ENCODE measurements at places on chromosomes 1 and 21.
A peak's percentile ranks its signal among the peaks of the same experiment; 100 is the strongest.

DNA sequence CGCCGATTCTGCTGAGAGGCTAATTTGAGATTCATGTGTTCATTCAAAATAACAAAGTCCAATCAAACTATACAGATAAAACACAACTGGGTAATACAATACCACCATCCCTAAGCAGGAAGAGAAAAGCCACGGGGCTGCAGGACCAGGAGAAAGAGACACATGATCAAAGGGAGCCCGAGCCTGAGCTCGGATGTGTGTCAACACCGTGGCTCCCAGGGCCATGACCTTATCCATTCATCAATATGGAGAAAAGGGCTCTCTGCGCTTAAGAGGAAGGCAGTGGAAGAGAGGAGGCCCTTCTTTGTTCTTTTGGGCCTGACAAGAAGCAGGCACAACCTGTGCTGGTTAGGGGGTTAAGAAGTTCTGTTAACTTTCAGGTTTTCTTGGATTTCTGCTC, 56.7 kb downstream of the HUNK start:
- no peak for DNase-seq

GRCh38 chr1:113493533-113493932, 103.2 kb downstream of the MAGI3 start:
- DNase-seq: no peak

- no peak for DNase-seq
Measured at GRCh38 chr1:4002741-4003140, 102.7 kb upstream of the C1orf174 start.

DNA sequence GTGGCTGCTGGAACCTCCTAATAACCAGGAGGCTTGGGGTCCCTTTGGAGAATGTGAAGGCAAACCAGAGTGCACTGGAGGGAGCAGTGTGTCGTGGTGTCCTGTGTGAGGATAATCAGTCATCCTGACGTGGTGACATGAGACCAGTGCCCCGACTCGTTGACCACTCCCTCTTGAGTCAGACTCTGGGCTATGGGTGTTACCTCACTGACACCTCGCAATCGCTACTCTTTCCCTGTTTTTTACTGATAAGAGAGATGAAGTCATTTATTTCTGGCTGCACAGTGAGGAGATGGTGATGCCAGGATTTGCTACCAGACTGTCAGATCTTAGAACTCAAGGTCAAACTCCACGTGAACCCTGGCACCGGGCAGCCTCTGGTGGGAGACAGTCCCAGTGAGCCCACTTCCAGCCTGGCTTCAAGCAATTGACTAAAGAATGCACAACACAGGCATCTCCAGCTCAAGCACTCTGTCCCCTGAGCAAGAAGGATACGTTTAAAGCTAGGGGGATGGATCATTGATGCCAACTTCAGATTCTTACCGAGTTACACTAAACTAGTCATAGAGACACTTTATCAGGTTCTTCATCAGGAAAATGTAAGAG, 30.3 kb downstream of the UBASH3A start:
- peak; percentile 21 for DNase-seq

GRCh38 chr1:216757110-216757509, 33.9 kb upstream of the ESRRG start:
- no peak for DNase-seq

GRCh38 chr21:25254491-25255174, 352.6 kb downstream of the MRPL39 start:
- DNase-seq: no peak

DNA sequence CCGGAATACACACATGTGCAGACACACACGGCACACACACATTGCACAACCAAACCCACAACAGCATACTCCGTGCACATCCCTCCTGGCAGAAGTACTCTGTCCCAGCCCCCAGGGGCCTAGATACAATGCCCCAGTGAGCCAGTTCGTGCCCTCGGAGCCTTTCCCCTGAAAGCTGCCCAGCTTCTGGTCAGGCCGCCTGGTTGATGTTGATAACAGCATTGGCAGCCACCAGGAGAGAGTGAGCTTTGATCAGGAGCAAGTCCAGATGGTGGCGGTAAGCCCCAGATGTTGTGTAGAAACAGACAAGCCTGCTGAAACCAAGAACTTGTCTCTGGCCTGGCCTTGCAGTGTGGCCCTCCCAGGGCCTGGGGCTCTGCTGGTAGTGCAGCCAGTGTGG, 109.1 kb downstream of the GRIK3 start:
- DNase-seq: no peak

DNA sequence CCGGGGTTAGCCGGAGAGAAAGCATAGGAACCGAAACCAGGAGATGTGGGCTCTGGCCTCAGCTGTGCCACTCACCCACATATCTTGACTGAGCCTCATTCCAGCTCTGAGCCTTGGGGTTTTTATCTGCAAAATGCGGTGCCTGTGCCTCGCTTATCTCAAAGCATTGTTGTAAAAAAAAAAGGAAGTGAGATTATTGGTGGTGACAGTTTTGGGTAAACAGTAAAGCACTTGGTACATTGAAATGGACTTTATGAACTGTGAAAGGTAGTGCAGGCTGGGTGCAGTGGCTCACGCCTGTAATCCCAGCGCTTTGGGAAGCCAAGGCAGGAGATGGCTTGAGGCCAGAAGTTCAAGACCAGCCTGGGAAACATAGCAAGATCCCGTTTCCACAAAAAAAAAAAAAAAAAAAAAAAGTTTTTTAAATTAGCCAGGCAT, 3.8 kb downstream of the PTAFR start:
- no peak for DNase-seq

DNA sequence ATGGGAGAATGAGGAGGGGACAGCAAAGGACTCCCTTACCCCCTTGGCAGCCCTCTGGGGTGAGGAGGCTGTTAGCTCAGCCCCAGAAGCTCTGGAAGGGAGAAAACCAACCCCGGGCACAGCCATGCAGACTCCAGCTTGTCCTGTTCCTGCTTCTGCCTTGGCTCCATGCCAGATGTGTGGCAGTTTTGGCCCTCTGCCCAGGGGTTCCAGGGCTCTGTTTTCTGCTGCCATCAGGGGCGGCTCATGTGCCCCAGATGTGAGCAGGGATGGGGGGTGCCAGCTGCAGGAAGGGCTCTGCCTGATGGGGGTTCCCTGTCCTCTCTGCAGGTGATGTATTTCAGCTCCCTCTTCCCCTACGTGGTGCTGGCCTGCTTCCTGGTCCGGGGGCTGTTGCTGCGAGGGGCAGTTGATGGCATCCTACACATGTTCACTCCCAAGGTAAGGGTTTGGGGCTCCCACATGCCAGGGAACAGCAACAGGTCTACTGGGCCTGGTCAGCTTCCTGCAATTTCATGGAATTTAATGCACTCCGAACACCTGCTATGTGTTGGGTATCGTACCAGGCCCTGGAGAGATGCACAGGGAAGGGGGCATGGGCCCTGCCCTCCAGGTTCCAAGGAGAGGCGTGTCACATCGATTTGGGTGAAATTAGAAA, 26.1 kb downstream of the SLC6A17 start:
- no peak for DNase-seq

GRCh38 chr1:229285440-229285839, 14.5 kb downstream of the RAB4A start:
- no peak for DNase-seq

DNA sequence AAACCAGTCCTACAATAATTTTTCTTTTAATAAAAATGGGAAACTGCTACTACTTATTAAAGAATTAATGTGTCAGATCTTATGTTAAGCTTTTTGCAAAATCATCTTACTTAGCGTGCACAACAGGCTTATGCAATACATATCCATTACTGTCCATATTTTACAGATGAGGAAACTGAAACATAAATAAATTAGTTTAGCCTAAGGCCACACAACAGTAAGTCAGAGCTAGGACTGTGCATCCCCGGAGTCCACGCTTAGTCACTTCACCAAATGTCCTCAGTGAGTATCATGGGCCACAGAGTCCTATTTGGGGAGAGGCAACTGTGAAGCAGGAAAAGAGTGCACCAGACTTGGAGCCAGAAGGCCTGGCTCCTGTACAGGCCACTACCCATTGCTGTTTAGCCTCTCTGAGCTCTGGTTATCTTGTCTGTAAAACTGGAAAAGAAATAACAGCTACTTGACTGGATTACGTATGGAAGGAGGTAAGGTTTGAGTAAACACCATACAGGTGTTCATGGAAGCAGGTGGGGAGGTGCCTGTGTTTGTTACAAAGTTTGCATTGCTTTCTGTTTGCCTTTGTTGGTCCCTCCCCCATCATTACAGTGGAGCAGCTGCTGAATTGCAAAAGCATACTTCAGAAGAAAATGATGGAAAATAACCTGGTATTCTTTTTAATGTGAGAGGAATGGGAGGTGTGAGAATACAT, 192.8 kb downstream of the FCRL5 start:
- no peak for DNase-seq

GRCh38 chr1:241532864-241533263, 686 bp downstream of the KMO start:
- DNase-seq: no peak

DNA sequence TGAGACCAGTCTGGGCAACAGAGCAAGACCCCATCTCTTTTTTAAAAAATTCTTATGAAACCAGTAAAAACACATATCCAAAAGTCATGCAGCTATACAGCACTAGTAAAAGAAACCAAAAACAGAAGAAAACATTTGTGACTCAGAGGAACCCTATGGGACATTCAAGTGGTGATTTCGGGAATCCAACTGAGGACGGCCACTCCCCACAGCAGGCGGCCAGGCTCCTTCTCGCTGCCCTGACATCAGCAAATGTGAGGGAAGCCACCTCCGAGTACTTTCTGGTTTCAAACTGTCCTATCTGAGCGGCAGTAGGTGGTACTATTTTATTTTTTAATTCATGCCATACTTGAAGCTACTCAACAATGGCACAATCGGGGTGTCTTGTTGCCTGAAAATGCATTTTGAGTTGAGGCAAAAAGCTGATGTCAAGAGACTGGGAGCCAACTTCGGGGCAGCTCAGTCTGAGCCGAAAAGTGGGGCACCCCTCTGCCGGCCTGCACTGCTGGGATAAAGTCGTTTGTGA, 3.3 kb downstream of the SUMO3 start:
- no peak for DNase-seq

- DNase-seq: no peak
Measured at GRCh38 chr1:72896256-72896655, 613.9 kb upstream of the NEGR1 start.

DNA sequence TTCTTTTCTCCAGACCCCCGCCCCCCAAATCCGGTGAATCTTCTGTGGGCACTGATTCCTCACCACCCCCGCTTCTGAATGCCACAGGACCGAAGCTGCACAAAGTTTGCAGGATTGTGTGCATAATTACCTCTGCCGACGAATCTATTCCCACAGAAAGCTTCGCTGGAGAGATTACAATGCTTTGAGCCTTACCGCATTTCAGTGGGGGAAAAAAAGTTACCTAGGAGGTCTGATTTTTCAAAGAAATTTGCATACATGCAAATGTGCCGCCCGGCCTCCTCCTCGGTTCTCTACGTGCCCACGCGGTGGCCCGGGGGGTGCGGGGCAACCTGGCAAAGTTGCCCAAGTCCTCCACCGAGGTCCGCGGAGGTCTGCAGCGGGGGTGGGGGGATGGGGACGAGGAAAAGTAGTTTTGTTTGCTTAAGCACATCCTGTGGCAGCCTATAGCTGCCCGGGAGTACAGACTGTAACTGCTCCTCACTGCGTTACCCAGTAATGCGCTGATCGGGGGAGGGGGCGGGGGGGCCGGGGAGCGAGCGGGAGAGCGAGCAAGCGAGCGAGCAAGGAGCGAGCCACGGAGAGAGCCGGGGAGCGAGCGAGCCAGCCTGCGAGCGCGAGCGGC, 563 bp upstream of the NFIA start:
- DNase-seq: peak; percentile 80

- no peak for DNase-seq
Measured at GRCh38 chr1:177429234-177429633, 258.5 kb downstream of the BRINP2 start.

- DNase-seq: no peak
Measured at GRCh38 chr1:6329851-6330250, 63.7 kb downstream of the ACOT7 start.

DNA sequence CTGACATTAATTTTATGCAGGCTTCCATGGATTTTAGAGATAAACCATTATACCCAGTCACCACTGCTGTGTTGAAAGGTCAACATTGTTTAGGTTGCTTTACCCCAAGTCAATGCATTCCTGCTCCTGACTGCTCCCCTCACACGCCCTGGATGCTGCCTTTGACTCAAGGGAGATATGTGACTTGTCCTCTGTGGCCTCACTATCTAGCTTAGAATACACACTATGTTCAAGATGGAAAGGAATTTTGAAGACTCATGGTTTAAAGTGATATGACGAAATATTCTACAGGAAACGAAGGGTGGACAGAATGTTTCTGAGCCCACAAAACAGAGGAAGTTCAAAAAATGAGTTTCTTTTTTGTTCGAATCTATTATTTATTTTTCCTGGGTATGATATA, 170.4 kb upstream of the NR5A2 start:
- DNase-seq: no peak

GRCh38 chr1:175408986-175409385, 216.4 kb upstream of the KIAA0040 start:
- DNase-seq: no peak

GRCh38 chr1:36561361-36561724, 78.6 kb upstream of the CSF3R start:
- no peak for DNase-seq

- no peak for DNase-seq
Measured at GRCh38 chr21:26120828-26121227, 49.7 kb downstream of the APP start.

DNA sequence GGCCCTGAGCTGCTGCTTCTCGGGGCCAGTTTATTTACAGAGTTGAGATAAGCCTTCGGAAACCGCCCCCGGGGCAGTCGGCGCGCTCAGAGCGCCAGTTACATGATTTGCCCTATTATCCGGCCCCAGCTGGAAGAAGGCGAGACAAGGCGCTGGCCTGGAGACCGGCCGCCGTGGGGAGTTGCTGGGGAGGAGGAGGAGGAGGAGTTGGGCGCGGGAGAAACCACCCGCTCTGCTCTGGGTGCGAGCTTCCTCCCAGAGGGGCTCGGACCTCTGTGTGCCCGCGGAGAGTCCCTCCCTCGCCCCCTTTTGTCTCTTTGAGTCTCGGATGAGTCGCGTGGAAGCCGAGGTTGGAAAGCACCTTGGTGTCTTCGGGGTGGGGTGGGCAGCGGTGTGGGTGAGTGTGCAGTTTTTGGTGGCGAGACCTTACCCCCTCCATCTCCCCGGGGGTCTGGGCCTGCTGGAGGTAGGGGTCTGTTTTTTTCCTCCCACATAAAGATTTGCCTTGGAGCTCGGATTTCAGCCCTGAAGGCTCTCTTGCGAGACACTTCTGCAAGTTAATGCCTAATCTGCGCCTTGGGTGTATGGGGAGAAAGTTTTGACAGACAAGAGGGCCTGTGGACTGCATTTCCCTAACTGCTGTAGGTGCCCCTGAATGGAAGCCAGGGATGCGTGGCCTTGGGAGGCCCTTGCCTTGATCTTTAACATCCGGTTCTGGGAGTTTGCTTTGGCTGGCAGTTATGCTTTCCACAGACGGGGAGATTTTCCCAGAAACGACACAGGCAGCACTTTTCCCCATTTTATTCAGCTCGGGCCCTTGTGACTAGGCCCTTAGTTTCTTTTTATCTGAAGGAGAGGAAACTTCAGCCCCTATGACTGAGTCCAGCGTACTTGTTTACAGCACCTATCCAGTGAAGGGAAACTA, 80.0 kb downstream of the NDUFS5 start:
- DNase-seq: peak; percentile 71

Data from suprapubic skin (tissue), 4 donors.